ENCODE measurements at places on chromosomes 7 and 10.

- no peak for DNase-seq
These were observed 53.1 kb downstream of the CUX1 start for GRCh38 chr7:101870361-101871062.

- no peak for DNase-seq
These were observed 71.7 kb upstream of the ZNRF2 start for GRCh38 chr7:30212701-30213111.

- peak; percentile 55 for DNase-seq
These were observed 56.5 kb upstream of the PCGF5 start for GRCh38 chr10:91163869-91164474.

GRCh38 chr10:12013926-12014325 lies 28.7 kb downstream of the UPF2 start:
- no peak for DNase-seq

Data from stimulated activated CD4-positive, alpha-beta T cell treated with anti-CD3 and anti-CD28 coated beads, Interleukin-15, amount 100 ng/mL, for 1 hour (primary cell).